ENCODE measurements at places on chromosomes 5 and 9.
A peak's percentile ranks its signal among the peaks of the same experiment; 100 is the strongest.

GRCh38 chr9:124774129-124774978, 2.6 kb upstream of the OLFML2A start:
- peak; percentile 61 for DNase-seq

GRCh38 chr9:26748449-26749058, 144.0 kb downstream of the CAAP1 start:
- DNase-seq = peak; percentile 28

DNA sequence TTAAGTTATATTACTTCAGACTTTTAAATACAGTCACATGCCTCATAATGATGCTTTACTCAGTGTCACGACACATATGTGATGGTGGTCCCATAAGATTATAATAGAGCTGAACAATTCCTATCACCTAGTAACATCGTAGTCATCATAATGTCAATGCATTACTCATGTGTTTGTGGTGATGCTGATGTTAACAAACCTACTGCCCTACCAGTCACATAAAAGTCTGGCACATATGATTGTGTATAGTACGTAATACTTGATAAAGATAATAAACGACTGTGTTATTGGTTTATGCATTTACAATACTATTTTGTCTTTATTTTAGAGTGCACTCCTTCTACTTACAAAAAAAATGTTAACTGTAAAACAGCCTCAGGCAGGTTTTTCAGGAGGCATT, 103.7 kb downstream of the PAM start:
- no peak for DNase-seq

GRCh38 chr9:92988215-92988768, 41.0 kb downstream of the FGD3 start:
- no peak for DNase-seq

- DNase-seq = no peak
These were observed 1.4 kb upstream of the HSDL2 start for GRCh38 chr9:112378328-112379176.

DNA sequence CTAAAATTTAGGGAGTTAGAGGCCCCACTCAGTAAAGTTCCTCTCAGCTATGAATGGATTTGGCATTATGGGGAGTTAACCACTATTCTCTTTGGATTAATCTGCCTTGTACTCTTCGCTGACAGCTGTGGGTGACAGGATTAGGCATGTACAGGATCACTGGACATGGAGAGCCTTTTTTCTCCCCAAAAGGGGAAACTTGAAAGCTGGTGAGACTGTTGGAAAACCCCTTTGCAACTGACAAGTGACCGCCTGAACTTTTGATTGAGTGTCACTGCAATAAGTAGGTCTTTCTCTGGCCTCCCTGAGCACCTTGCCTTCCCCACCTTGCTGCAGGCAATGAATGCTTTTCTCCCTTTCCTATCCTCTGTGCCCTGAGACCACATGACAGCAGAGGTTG, 68.3 kb downstream of the ERP44 start:
- no peak for DNase-seq

DNA sequence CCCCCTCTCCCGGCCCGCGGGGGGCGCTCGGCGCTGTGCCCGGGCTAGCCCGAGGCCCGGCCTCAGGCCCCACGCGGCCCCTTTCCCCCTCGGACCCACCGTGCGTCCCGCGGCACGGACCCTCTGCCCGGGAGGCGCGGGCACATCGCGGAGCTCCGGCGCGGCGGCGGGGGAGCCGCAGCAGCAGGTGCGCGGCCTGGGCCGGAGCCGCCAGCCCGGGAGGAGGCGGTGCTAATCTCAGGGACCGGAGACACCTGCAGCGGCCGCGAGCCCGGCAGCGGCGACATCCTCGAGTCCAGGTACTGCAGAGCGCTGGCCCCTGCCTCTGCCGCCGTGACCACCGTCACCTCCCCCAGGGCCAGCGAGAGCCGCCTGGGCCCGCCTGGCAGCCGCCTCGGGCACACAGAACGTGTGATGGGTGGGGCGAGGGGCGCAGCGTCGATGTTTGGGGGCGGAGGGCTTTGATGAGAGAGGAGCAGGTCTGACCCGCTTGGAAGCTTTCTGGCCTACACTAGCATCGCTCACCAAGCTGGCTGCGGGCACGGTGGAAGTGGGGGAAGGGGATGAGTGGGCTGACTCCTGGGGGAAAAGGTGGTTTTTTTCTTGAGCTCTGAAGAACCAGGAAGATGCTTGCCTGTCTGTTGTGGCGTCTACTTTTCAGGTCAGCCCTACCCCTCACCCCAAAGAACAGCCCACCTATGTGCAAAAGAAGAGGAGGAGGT, 524 bp downstream of the CYFIP2 start:
- no peak for DNase-seq
